Fibroblast of skin of scalp (primary cell): ENCODE measurements at places on chromosomes 1 and 21.

- no peak for DNase-seq
These were observed 40.8 kb upstream of the TP53BP2 start for GRCh38 chr1:223886516-223886921.

DNA sequence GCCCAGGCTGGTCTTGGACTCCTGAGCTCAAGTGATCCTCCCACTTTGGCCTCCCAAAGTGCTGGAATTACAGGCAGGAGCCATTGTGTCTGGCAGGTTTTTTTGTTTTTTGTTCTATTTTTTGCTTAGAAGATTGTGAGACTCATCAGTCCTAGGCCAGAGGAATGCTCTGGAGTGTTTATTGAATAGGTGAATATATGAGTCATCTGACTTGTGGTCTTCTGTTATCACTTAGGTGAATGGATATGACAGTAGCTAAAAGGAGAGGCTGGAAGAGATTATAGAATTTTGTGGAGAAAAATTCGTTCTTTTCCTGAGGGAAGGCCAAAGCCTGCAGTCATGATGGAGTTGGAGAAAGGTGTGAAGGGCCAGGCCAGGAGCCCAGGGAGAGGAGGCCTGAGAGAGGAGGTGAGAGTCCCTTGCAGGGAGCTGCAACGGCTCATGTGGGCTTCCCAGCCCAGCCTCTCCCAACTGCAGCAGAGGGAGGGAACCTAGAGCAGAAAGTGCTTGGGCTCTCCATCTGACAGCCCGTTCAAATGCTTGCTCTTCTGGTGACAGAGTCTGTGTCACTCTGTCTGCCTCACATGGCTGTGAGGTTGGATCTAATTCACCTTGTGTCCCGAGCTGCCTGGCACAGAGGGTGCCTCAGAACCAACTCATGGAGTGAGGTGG, 31.6 kb upstream of the ACOT11 start:
- no peak for DNase-seq

GRCh38 chr1:54559771-54560231, 11.8 kb downstream of the ACOT11 start:
- DNase-seq, result no peak

- DNase-seq, result no peak
These were observed 26.4 kb downstream of the TOMM20 start for GRCh38 chr1:235102259-235102582.

GRCh38 chr21:43997766-43998742, 14.1 kb upstream of the TRAPPC10 start:
- no peak for DNase-seq
